ENCODE measurements at places on chromosomes 4 and X.

- DNase-seq, result no peak
Observed at GRCh38 chr4:155974476-155974749, 20.7 kb upstream of the CTSO start.

GRCh38 chr4:3044870-3045819, 29.2 kb downstream of the HTT-AS start:
- DNase-seq, result peak; percentile 35

DNA sequence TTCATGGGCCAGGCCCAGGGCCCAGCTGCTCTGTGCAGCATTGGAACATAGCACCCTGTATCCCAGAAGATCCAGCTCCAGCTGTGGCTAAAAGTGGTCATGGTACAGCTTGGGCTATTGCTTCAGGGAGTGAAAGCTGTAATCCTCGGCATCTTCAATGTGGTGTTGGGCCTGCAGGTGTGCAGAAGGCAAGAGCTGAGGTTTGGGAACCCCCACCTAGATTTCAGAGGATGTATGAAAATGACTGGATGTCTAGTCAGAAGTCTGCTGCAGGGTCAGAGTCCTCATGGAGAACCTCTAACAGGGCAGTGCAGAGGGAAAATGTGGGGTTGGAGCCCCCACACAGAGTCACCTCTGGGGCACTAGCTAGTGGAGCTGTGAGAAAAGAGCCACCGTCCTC, 341.7 kb downstream of the PPP3CA start:
- DNase-seq, result no peak

- DNase-seq, result no peak
Observed at GRCh38 chrX:8960957-8961468, 72.9 kb downstream of the FAM9B start.

GRCh38 chr4:4368809-4369580, 17.9 kb upstream of the NSG1 start:
- no peak for DNase-seq

DNA sequence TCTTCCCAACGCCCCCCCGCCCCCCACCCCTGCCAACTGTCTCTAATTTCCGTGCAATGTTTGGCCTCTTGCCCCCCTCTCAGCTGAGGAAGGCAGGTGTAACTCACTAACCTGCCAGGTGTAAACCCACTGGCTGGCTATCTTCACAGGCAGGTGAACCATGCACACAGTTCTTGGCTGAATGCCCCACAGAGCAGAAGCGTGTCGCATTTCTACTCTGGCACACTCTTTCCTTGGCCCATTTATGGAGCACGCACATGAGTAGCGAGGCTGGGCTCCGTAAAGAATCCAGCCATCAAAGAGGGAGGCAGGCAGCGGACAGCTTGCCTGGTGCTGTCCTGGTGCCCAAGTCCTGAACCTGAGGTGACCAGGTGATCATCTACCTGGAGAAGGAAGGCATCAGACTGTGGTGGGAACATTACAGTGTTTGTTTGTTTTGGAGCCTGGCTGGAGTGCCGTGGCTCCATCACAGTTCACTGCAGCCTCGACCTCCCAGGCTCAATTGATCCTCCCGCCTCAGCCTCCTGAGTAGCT, 39.2 kb upstream of the CRMP1 start:
- DNase-seq, result no peak

GRCh38 chr4:189299706-189300105, 641.0 kb upstream of the FRG1 start:
- DNase-seq, result no peak

DNA sequence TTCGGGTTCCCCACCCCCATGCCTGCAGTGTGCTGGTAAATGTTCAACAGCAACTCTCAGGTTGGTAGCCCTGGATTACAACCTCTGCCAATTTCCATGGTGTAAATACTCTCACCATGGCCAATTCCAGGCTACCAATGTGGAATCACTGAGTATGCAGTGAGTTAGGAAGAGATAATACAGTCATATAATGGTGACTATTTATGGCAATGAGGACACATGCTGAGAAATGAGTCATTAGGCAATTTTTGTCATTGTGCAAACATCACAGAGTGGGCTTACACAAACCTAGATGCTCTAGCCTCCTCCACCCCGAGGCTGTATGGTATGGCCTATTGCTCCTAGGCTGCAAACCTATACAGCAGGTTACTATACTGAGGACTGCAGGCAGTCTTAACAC, 4.6 kb upstream of the CLDN24 start:
- DNase-seq, result no peak

- DNase-seq, result no peak
Observed at GRCh38 chr4:119189638-119190037, 22.9 kb upstream of the USP53 start.

GRCh38 chr4:148159793-148160192, 282.4 kb downstream of the NR3C2 start:
- DNase-seq, result no peak

All from activated CD8-positive, alpha-beta memory T cell treated with anti-CD3 and anti-CD28 coated beads for 1 hour (primary cell).